ENCODE measurements at places on chromosomes 5 and 9.

- DNase-seq: no peak
Measured at GRCh38 chr5:121695307-121695706, 156.4 kb upstream of the FTMT start.

- DNase-seq: no peak
Measured at GRCh38 chr5:102850503-102850902, 95.4 kb downstream of the PAM start.

- no peak for DNase-seq
Measured at GRCh38 chr5:73218552-73219171, 45.7 kb downstream of the TMEM174 start.

DNA sequence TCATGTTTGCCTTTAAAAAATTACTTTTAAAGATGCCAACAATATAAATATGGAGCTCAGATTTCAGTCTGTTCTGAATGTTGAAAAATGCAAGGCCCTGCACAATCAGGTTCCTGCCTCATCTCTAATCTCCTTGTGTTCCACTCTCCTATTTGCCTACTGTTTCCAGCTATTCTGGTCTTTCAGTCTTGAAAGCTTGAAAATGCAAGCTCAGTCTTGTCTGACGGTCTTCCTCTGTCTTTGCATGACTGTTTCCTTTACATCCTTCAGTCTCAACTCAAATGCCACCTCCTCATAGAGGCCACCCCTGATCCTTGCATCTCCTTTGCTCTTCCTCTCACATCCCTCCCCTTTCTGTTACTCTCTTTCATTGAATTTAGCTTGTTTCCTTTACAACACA lies 354.9 kb downstream of the KIF4B start:
- no peak for DNase-seq

GRCh38 chr9:13929013-13929412 lies 384.9 kb downstream of the NFIB start:
- DNase-seq: no peak

GRCh38 chr5:61519728-61520277 lies 187.7 kb downstream of the ZSWIM6 start:
- no peak for DNase-seq

DNA sequence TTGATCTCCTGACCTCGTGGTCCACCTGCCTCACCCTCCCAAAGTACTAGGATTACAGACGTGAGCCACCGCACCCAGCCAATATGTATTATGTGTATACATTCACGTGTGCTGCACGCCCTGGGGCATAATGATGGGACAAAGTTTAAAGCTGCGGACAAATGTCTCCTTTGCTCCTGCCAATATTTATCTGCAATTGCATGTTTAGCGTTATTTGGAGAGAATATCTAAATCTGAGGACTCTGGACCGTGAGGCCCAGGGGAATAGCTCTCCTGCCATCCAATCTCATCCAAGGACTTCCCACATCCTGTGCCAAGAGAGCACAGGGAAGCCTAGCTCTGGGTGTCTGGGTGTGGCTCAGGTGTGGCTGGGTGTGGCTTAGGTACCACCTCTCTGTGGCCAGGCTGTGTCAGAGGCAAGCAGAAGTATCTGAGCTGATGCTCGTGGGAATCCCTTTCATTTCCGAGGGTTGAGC lies 6.9 kb upstream of the BOD1 start:
- DNase-seq: no peak

DNA sequence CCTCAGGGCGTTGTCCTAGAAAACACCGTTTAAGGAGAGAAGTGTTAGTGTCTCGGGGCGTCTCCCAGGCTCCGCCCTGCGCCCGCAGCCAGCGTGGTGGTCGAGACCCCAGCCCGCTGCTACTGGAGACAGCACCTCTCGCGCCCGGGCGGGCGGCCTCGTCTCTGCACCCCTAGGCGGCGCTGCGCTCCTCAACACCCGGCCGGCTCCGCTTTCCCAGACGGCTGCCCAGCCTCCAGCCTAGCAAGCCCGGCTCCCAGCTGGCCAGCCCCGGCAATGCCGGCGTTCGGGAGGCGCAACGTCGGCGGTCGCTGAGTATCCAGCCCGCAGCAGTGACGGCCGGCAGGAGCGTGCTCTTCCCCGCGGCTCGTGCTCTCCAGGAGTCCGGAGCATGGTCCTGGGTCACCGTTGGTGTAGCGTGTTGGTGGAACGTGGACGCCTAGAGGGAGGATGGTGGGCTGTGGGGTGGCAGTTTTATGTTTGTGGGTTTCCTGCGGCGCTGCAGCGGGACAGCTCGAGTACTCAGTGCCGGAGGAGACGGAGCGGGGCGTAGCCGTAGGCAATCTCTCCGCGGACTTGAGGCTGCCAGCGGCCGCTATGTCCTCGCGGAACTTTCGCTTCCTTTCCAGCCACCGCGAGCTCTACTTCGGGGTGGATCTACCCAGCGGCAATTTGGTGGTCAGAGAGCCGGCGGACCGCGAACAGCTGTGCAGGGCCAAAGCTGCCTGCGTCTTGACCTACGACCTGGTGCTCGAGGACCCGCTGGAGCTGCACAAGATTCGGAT lies 536 bp downstream of the PCDHAC1 start:
- no peak for DNase-seq

GRCh38 chr9:129394061-129394885 lies 216.2 kb upstream of the IER5L start:
- no peak for DNase-seq

DNA sequence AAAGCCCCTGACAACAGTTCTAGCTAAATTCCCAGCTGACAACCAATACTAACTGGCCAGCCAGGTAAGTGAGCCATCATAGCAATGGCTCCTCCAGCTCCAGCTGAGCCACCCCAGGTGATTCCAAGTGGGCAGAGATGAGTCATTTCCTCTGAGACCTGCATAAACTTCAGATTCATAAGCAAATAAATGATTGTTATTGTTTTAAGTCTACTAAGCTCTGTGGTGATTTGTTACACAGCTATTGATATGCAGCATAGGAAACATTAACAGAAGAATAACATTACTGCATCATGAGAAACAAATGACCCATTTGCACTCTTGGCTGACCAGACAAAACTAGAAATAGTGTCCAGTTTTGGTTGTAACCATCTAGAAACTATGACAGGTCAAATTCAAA lies 60.3 kb downstream of the TTC39B start:
- DNase-seq: no peak

DNA sequence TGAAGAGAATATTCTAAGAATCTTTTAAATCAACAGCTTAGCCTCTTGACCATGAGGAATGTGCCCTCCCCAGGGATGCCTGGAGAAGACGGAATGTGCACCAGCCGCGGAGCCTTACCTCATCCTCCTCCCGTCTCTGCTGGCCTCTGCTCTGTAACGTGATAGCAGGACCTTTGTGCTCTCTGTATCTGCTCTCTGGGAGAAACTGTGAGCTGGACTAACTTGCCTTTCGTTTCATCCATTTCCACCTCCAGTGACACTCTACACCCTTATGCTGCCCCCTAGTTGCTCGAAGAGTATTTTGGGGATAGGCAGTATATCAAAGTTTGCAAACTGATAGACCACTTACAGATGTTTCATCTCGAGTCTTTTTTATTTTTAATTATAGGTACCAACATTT lies 141.4 kb downstream of the NPR3 start:
- DNase-seq: no peak

GRCh38 chr5:66870708-66871107 lies 274.5 kb downstream of the MAST4 start:
- no peak for DNase-seq

- DNase-seq: no peak
Measured at GRCh38 chr9:112274600-112274999, 58.8 kb downstream of the PTBP3 start.

DNA sequence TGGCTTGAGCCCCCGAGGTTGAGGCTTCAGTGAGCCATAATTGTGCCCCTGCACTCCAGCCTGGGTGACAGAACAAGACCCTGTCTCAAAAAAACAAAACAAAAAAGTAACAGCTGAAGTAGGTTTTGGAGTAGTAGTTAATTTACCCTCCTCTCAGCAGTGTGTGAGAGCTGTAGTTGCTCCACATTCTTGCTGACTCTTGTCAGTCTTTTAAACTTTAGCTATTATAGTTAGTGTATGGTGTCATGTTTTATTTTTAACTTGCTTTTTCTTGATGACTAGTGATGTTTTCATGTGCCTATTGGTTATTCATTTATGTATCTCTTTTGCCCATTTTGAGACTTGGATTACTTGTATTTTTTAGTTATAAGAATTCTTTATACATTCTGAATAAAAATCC lies 52.9 kb upstream of the DHFR start:
- DNase-seq: no peak

GRCh38 chr5:78720227-78720985 lies 71.8 kb upstream of the LHFPL2 start:
- DNase-seq: no peak

DNA sequence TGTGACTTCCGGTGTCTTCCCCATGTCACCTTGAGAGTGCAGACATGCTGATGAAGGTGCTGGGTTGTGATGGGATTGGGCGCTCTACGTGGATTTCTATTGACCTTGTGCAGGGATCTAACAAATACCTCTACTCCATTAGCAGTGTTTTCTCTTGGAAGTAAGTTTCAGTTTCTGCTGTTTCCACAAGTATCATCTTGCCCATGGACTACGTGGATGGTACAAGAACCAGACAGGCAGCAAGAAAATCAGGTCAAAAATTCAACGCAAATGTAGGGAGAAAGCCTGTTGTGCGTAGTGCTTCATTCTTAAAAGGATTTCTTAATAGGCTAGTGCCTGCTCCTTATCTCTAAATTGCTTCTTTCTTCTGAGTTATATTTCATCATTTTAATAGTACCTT lies 60.8 kb downstream of the AOPEP start:
- DNase-seq: no peak

GRCh38 chr5:128304088-128304487 lies 220.5 kb downstream of the SLC12A2 start:
- DNase-seq: no peak

DNA sequence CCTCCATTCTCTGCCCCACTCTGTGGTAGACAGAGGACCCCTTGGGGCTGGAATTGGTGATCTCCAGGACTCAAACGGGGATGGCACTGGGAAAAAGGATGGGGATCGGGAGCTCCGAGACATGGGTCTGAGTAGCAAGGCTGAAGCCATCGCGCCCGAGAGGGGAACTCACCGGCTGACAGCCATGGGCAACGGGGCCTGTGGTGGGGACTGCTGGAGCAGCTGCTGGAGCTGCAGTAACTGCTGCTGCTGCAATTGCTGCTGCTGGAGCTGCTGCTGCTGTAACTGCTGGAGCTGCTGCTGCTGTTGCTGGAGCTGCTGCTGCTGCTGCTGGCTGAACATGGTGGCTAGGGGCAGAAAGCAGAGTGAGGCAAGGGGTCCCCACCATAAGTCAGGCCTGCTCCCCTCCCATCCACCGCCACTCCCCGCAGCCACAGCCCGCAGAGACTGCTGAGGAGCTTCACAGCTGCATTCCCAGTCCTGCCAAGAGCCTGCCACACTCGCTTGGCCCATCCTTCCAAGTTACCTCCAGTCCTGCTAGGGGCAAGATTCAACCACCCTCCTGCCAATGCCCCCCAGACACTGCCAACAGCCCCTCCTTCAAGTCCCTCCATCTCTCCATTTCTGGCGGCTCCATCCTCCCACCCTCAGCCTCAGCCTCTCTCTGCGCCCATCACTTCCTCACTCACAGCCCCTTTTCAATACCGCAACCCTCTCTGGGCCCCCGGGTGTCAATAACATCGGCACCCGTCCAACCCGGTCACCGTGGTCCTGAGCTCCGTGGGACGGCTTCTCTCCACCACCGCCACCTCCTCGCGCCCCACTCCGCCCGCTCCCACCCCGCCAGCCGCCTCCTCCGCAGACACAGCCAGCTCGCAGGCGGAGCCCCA lies 611 bp downstream of the CIZ1 start:
- DNase-seq: no peak

Data from stimulated activated CD4-positive, alpha-beta T cell treated with anti-CD3 and anti-CD28 coated beads, TNF-alpha, amount 100 ng/mL, for 48 hours (primary cell).